ENCODE measurements at places on chromosomes 2 and 18.

GRCh38 chr2:10608273-10608672, 81.5 kb downstream of the NOL10 start:
- no peak for DNase-seq

GRCh38 chr2:73983322-73984202, 1.1 kb upstream of the TET3 start:
- no peak for DNase-seq

- DNase-seq = no peak
Observed at GRCh38 chr2:239407112-239407511, 6.3 kb upstream of the HDAC4 start.

- no peak for DNase-seq
Observed at GRCh38 chr2:39558906-39559305, 106.8 kb upstream of the TMEM178A start.

GRCh38 chr2:241155936-241156335, 5.7 kb downstream of the PPP1R7 start:
- DNase-seq = no peak

DNA sequence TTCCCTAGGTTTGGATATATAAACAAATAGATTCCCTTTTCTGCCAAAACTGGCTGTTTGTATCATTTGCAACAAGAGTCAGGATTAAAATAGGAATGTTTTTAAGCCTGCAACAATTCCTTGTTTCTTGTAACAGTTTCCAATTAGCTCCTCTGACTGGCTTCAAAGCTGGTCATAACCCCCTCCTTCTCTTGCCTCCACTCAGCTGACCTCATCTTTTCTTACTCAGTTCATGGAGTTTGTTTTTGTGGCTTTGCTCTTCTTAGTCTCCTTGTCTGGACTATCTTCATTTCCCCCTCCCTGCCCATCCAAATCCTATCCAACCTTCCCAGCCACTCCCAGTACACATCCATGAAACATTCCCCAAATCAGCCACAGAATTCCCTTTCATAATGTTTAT, 14.3 kb upstream of the RAPH1 start:
- DNase-seq = no peak

GRCh38 chr2:102297891-102298290, 13.5 kb upstream of the IL1RL1 start:
- DNase-seq = no peak

DNA sequence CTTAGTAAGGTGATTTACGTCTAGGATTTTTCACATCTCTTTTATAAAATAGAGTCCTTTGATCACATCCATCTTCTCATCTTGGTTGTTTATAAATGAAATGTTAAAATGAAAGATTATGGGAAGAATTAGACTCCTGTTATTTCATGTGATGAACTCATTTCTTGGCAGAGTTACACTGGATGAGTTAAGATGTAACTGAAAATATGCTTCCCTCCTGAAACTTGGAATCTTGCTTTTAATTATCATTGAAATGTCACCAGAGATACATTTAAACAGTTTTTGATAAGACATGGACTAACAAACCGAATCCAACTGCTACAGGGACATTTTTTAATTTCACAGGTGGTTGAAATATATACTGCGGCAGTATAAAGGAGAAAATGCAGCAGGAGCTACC, 274.0 kb downstream of the DLGAP1 start:
- no peak for DNase-seq

GRCh38 chr2:58925676-58926081, 684.6 kb upstream of the FANCL start:
- DNase-seq = peak; percentile 23

GRCh38 chr2:30339071-30339470, 107.7 kb downstream of the LBH start:
- no peak for DNase-seq

DNA sequence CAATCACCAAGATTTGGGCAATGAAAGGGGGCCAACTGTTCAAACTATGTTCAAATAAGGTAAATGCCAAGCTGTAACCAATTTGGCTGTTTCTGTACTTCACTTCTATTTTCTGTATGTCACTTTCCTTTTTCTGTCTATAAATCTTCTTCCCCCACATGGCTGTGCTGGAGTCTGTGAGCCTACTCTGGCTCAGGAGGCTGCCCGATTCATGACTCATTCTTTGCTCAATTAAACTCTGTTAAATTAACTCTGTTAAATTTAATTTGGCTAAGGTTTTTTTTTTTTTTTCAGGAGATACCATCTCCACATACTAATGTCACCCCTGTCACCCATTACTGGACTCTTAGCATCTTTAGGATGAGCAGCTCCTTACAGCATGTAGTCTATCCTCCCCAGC, 178.8 kb upstream of the TWIST2 start:
- DNase-seq = no peak

DNA sequence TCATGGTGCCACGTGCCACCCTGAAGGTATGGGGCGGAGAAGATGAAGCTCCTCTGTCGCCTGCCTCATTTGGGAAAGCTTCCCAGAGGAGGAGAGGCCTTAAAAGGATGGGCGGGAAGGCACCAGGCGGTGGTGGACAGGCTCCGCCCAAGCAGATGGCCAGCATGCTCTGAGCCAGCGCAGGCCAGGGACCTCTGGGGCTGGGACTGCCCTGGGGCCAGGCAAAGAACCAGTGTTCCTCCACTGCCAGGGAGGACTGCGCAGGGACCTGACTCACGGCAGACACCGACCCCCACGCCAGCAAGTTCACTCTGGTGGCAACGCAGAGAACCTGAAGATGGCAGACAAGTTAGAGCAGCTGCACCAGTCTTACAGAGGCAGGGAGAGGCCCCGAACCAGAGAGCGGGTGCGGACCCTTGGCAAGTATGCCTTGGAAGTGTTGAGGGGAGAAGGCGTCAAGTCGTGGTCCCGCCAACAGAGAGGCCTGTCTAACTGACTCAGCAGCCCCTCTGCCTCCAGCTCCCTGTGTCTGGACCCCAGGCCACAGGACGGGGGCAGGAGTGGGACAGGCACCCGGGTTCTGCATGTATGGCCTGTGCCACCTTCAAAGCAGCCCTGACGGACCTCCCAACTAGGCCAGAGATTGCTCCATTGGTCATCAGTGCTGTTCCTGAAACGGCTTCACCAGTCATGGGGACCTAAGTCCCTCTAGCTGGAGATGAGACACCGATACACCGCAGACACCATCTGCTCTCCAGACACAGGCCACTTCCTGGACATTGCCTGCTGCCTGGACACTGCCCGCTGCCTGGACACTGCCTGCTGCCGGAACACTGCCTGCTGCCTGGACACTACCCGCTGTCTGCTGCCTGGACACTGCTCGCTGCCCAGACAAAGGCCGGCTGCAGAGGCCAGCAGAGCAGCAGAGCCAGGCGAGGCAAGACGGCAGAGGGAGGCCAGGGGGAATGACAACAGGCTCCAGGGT, 124.7 kb downstream of the HDAC4 start:
- DNase-seq = peak; percentile 54

- no peak for DNase-seq
Observed at GRCh38 chr2:65057391-65058052, 1.3 kb downstream of the CEP68 start.

DNA sequence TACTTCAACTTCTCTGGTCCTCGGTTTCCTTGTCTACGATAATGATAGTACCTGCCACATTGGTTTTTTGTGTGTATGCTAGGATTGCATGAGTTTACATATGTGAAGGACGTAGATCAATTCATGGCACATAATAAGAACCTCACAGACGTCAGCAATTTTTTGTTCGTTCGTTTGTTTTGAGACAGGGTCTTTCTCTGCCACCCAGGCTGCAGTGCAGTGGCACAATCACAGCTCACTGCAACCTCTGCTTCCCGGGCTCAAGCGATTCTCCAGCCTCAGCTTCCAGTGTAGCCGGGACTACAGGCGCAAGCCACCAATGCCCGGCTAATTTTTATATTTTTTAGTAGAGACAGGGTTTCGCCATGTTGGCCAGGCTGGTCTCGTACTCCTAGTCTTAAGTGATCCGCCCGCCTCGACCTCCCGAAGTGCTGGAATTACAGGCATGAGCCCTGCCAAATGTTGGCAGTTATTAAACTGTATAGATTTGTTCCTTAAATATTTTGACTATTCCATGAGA, 756 bp upstream of the SLC35F5 start:
- no peak for DNase-seq

DNA sequence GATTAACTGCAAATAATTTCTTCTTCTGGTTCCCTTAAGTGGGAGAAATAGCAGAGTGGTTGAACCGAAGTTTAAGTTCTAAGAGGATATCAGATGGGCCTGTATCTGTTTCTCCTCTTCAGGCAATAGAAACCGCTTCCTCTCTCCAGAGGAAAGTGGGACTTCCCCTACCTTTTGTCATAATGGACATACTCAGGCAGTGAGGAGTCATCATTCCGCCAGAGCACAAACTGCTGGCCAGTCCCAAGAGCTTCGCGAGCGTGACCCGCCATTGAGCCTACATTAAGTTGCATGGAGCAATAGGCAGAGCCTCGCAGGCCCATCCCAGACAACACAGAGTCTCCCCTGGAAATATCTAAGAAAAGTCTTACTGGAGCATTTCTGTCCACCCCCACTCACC, 158.9 kb downstream of the LDLRAD4 start:
- DNase-seq = no peak

DNA sequence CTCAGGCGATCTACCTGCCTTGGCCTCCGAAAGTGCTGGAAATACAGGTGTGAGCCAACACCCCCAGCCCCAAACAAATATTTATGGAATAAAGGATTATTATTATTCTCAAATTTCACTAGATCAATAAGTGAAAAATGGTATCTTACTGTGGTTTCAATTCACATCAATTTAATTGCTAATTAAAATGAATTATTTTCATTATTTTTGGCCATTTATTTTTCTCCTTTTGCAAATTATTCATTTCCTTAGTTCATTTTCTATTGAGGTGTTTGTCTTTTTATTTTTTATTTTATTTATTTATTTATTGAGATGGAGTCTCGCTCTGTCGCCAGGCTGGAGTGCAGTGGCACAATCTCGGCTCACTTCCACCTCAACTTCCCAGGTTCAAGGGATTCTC, 11.9 kb upstream of the HS6ST1 start:
- no peak for DNase-seq

- DNase-seq = no peak
Observed at GRCh38 chr2:215466097-215466909, 30.4 kb upstream of the FN1 start.

GRCh38 chr2:9774266-9774665, 69.0 kb upstream of the TAF1B start:
- DNase-seq = no peak

GRCh38 chr2:73736378-73736777, 767 bp downstream of the TPRKB start:
- DNase-seq = no peak

GRCh38 chr2:98308532-98308931, 37.7 kb upstream of the CNGA3 start:
- DNase-seq = no peak

All from hippocampal formation (tissue), 2 donors.